Heart right ventricle (tissue), 16 donors: ENCODE measurements at places on chromosomes 3 and 15. TPM values are rescaled to one million over a fixed set of nuclear protein-coding genes. Genes with fewer than 3 reads are reported as not detected.

- peak; percentile 27 for DNase-seq
Observed at GRCh38 chr3:148790851-148791735, 36.5 kb upstream of the CPB1 start.

GRCh38 chr3:1529676-1530075 lies 436.9 kb downstream of the CNTN6 start:
- DNase-seq = no peak

DNA sequence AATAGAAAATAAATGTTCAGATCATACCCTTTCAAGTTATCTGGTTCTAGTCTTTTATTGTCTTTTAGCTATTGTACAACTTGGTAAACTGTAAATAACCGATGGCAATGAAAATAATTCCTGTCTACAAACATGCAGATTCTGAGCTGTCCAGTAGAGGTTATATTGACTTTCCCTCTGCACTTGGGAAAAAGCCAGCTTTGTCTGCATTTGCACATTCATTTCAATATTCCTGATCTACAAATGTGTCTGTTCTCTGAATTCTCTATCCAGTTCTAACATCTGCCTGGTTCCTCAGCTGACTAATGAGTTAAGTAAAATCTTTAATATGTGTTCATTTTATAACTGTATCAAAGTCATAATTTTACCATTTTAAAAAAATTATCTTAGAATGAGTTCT lies 408.5 kb downstream of the ERC2 start:
- DNase-seq = no peak

GRCh38 chr3:69462826-69463100 lies 76.9 kb upstream of the FRMD4B start:
- no peak for DNase-seq

DNA sequence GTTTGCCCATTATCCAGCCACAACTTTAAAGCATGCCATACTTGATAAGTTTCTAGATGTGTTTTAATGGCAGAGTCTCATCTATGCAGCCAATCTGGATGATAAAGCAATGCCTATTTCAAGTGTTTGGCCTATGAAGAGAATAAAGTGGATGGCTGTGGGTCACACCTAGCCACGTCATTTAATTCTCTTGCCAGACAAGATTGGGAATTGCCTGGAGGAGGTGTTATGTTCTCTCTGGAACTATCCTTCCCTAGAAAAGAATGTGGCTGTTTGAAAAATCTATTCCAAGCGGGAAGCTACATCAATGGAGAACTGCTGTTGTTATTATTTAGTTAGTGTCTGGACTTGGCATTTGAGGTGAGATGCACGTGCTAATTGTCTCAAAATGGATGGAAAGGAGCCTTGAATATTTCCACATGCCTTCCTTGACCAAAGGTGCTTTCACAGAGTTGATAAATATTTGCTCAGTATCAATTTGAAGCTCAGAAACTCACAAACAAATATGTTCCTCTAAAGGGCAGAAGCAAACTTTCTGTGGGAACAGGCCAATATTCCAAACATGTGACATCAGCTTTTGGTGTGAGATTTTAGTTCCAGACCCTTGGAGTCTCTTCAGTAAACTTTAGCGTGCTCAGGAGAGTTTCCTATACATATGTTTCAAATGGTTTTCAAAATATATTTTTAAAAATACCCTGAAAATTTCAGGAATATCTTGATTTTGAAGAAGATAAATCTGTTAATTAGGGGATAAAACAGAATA lies 510.6 kb upstream of the SGO1 start:
- no peak for DNase-seq

- peak; percentile 23 for DNase-seq
Observed at GRCh38 chr3:133124511-133124910, 86.3 kb downstream of the TMEM108 start.

DNA sequence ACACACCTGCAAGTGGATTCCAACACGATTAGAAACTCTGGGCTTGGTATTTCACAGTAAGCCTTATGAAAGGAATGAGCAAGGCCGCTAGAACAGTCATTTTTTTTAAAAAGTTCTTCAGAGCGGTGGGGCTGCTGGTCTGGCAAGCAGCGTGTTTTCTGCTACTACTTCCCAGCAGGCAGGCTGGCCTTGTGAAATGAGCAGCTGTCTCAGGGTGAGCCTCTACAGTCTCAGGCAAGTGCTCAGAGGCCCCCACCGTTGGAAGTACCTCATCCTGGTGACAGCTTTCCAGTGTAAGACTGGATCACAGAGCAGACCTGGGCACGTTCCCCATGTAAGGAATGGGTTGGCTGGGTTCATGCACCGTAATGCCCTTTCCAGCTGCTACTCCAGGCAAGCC lies 119.2 kb downstream of the LRIG1 start:
- no peak for DNase-seq

DNA sequence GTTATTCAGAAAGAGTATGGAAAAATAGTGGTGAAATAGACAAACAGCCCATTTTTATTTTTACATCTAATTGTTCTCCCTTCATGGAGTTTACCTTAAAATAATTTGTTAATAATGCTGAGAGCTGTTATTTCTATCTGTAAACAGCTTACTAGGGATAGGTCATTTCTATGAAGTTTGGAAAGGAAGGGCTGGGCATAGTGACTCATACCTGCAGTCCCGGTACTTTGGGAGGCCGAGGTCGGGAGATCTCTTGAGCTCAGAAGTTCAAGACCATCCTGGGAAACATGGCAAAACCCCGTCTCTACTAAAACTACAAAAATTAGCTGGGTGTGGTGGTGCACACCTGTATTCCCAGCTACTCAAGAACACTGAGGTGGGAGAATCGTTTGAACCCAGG lies 624.3 kb upstream of the LMCD1 start:
- DNase-seq = no peak

- no peak for DNase-seq
Observed at GRCh38 chr15:69498987-69499386, 46.4 kb downstream of the RPLP1 start.

- no peak for DNase-seq
Observed at GRCh38 chr3:44000586-44000985, 241.1 kb upstream of the TOPAZ1 start.

- DNase-seq = peak; percentile 23
Observed at GRCh38 chr3:71652781-71653413, 69.4 kb upstream of the FOXP1 start.

DNA sequence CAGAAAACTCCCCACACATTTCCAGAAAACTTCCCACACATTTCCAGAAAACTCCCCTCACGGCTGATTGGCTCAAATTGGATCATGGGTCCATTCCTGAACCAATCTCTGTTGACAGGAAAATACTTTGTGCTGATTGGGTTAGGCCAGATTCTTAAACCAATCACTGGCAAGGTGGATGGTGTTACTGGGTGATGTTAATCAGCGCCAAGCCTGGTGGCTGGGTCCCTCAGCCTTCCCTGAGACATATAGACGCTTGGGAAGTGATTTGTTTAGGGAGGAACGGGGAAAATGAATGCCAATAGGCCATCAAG lies 199.4 kb upstream of the UBE2E2 start:
- no peak for DNase-seq

DNA sequence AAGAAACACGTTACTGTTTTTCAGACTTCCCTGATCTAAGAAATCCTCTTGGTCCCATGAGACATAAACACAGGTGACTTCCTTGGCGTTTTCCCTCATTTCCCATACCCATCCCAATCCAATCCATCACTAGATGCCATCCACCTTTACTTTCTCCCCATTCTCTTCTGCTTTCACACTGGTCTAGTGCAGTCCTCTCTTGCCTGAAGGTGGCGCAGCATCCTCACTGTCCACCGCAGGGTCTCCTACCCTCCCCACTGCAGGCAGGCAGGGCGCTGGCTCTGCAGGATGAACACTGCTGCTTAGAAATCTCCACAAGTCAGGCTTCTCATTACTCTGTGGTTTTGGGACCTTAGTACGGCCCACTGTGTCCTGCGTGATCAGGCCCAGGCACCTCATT lies 58.2 kb downstream of the RAB7A start:
- peak; percentile 44 for DNase-seq

DNA sequence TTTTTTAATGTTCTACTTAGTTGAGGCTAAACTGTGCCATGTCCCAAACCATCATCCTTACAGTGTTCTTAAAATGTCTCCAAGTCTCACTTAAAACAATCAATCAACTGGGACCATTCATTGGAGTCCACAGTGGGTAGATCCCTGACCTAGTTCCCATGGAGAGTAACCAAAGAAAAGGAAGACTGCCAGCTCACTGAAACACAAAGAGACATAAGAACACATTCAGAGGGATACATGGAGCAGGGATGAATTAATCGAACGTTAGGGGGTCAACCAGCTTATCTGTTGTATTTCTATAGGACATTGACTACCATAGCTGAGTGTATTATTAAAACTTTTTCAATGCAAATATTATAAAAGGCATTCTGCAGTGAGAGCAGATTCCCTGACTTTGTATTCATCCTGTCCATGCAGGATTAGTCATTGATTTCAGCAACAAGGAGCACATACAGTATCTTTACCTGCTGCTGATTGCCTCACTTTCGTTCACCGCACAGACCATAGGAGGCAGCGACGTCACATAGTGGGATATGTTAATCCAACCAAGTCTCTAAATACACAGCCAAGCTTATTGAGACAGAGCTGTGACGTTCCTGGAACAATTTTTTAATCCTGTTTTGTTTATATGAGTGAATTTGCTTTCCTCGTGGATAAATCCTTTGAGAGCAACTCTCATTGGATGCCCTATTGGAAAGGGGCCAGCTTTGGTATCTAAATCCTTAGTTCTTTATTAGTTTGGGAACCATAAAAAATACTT lies 364.9 kb upstream of the RBMS3 start:
- DNase-seq = no peak

DNA sequence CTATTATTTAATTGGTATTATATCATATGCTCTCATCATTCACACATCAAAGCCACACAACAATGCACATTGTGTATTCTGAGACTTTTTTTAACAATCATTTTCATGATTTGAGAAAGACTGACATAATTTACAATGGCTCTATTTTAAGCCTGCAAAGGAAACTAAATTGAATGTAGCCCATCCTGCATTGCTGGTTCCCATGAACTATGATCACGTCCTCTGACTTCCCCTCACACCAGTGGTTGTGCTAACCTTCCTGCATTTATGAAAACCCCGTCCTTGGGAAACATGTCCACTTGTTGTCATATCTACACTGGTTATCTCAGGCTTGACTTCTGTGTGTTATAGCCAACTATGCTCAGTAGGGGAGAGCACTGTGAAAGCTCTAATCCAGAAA lies 546.2 kb downstream of the MECOM start:
- DNase-seq = peak; percentile 48

- no peak for DNase-seq
Observed at GRCh38 chr3:71978150-71978721, 193.3 kb upstream of the PROK2 start.

- no peak for DNase-seq
Observed at GRCh38 chr3:102682741-102683140, 247.9 kb downstream of the ZPLD1 start.

- DNase-seq = no peak
Observed at GRCh38 chr3:123318374-123318773, 116.6 kb downstream of the SEC22A start.

DNA sequence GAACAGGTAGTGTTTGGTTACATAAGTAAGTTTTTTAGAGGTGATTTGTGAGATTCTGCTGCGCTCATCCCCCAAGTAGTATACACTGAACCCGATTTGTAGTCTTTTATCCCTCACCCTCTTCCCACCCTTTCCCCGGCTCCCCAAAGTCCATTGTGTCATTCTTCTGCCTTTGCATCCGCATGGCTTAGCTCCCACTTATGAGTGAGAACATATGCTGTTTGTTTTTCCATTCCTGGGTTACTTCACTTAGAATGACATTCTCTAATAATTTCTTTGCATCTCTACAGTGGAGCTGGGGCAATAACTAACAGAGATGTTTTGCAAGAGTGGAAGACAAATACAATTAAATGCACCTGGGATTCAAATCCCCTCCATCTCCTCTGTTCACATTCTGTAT lies 93.2 kb downstream of the TP63 start:
- DNase-seq = no peak

DNA sequence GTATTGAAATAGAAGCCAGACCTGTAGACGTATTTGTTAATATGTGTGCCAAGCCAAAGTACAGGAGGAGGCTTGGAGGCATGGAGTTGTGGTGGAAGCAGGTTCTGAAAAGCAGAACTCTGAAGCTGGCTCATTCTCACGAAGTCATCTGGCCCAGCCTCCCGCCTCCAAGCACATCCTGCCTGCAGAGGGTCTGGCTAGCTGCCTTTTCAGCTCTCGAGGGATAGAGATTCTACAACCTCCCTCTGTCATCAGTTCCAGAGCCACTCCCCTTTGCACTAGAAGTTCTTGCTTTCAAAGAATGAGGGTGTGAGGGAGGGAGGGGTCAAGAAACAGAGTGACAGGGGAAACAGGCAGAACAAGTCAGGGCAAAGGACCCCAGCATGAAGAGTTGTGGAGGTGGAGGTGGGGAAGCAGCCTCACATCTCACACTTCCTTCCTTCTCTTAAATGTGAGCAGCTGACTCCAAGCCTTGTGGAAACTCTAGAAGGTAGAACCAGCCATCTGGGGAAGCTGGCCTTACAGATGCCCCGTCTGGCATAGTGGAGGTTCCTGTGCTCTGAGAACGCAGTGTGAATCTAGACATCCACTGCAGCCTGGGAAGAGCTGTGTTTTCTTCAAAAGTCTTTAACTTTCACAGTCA lies 95.3 kb downstream of the SLC49A4 start:
- DNase-seq = peak; percentile 83

GRCh38 chr15:74983725-74984231 lies 11.6 kb upstream of the SCAMP5 start:
- no peak for DNase-seq

GRCh38 chr15:31136016-31136415 lies 34.5 kb upstream of the TRPM1 start:
- DNase-seq = no peak

GRCh38 chr3:134007819-134008218 lies 21.9 kb downstream of the SLCO2A1 start:
- no peak for DNase-seq

DNA sequence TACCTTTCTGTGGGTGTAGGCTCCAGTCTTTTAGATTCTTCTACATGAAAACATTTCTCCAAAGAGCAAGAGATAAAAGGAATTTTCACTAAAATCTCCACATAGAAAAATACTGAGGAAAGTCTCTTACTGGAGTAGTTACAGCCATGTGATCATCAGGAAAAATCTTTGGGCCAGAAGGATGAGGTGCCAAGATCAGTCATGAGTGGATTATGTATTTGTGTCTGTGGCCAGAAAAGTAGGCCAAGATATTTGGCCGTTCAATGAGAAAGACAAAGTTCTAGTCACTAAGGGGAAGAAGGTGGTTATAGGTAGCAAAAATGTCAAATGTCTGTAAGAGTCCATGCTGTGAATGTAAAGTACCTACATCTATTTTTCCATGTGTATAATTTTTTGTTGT lies 339.3 kb downstream of the NSUN3 start:
- no peak for DNase-seq

- no peak for DNase-seq
Observed at GRCh38 chr3:11583638-11584046, 60.1 kb downstream of the VGLL4 start.

The CD86 gene
- total RNA-seq = 1.5 TPM

The LRRC31 gene
- not detected for total RNA-seq

The ACKR4 gene
- total RNA-seq = 2.7 TPM

The CEMIP gene
- total RNA-seq = not detected

The GHSR gene
- not detected for total RNA-seq

The MYO5C gene
- total RNA-seq = 2.0 TPM

The EFCC1 gene
- 2.5 TPM for total RNA-seq

The TGM4 gene
- total RNA-seq = not detected
